ENCODE measurements at places on chromosomes 16 and 17.

- no peak for DNase-seq
These were observed 101.2 kb downstream of the YPEL2 start for GRCh38 chr17:59432657-59433056.

GRCh38 chr16:11794996-11795886 lies 1.8 kb downstream of the ZC3H7A start:
- DNase-seq: no peak

GRCh38 chr17:56603486-56604238 lies 10.2 kb downstream of the NOG start:
- no peak for DNase-seq

DNA sequence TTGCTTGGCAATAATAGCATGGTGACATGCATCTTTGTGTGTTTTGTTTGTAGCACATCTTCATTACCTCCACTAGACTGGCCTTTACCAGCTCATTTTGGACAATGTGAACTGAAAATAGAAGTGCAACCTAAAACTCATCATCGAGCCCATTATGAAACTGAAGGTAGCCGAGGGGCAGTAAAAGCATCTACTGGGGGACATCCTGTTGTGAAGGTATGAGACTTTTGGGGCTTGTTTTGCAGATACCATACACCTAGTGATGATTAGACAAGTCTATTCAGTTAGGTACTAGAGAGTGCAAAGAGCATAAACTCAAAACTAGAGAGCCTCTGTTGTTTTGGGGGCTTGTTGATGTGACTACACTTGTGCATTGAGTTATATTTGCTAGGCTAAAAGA lies 41.2 kb downstream of the NFATC3 start:
- no peak for DNase-seq

DNA sequence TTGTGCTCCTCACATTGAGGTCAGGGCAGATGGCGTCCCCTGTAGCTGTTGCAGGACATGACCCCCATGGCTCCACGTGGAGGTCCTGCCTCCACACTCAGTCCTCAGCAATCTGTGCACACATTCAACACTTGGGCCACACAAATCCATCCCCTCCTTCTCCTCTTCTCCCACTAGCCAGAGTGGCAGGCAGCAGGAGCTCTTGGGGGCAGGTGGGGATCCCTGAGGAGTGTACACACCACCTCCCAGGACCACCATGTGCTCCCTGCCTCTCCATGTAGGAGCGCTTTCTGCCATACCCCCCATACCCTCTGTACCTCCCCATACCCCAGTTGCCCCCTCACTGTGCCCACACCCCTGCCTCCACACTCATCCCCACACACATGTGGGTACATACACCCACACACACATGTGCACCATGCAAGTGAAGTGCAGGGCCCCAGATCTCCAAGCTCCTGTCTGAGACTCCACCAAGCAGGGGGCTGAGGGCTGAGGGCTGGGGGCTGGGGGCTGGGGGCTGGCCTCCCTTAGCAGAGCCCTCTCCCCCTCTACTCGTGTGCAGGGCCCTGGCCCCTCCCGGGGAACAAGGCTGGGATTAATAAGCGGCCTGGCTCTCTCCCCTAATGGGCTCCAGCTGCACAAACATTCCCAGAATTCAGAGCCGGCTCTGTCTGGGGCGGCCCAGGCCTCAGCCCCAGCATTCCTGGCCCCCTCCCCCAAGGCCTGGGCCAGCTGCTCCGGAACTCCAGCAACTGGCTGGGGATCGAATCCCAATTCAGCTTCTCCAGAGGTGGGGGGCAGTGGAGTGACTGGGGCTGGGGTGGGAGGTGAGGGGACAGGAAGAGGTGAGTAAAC lies 48.2 kb upstream of the MEIOC start:
- DNase-seq: no peak

GRCh38 chr17:77489893-77490255 lies 349.1 kb downstream of the SEC14L1 start:
- no peak for DNase-seq

- DNase-seq: no peak
These were observed 794 bp downstream of the ANKS3 start for GRCh38 chr16:4733211-4733742.

DNA sequence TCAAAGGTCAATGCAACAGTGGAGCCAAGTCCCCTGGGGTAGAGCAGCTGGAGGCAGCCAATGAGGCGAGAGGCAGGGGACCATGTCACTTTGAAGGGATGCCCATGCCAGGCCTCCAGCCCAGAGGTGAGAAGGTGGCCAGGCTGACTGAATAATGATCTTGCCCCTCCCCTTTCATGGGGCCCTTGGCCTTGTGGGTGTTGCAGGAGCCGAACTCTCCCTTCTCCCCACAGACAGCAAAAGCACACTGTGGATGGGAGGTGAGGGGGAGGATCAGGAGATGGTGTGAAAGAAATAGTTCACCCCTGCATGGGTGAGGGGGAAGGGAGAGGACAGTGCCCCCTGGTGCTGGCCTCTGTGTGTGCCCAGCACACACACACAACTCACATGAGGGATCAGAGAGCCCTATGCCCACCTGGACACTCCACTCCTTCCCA lies 15.8 kb upstream of the TBX21 start:
- no peak for DNase-seq

- DNase-seq: no peak
These were observed 358.2 kb upstream of the TNRC6C start for GRCh38 chr17:77600346-77600745.

DNA sequence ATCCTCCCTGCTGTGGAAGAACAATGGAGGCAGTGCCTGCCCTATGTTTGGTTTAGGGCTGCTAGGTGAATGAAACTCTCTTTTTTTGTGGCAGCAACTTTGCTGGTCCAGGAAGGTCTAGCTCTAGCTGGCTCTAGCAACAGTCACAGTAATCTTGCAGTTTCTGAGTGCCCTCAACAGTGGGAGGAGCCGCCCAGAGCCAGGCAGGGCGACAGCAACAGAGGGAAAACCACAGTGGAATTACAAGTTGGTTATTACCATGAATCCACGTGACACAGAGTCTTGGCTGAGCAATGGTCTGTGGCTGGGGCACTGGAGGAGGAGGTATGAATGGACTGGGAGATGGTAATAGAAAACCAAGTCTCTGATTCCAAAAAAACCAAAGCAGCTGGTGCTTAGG lies 10.3 kb downstream of the HSPB9 start:
- DNase-seq: peak; percentile 61

DNA sequence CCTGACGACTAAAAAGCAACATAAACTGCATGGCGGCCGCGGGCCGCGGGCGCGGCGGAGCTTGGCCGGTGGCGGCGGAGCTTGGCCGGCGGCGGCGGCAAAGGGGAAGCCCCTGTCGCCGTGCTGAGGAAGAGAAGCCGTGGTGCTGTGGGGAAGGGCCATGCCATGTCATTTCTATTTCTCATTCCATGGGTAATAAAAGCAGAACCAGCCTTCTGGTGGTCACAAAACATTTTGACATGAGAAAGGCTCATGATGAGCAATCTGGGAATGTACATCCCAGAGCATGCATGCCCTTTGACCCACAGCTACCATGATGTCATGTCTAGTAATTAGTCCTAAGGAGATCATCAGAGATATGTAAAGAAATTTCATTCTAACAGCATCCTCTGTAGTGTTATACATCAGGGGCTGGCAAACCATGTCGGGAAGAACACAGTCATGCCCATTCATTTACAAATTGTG lies 23.9 kb upstream of the HEATR6 start:
- no peak for DNase-seq

DNA sequence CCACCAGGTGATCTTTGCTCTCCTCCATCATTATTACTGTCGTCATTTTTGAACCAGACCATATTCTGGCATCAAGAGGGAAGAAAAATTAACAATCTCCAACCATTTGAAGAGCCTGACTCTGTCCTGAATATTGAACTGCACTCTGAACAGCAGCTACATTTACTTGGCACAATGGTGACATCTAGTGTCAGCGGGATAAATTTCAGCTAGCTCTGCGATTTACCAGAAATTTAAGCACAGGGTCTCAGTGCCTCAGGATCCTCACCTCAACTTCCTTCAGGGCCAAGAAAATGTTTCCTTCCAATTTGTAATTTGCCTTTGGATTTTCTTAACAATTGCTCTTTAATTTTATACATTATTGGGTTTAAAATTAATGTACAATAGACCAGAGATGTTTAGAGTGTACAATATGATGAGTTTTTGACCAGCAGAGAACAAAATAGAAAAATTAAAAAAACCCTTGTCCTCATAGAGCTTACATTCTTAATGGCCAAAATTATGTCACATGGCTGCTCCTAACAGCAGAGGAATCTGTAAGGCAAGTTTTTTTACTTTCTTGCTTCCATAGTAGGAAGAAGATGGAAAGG lies 10.7 kb upstream of the ZNF19 start:
- DNase-seq: peak; percentile 29

DNA sequence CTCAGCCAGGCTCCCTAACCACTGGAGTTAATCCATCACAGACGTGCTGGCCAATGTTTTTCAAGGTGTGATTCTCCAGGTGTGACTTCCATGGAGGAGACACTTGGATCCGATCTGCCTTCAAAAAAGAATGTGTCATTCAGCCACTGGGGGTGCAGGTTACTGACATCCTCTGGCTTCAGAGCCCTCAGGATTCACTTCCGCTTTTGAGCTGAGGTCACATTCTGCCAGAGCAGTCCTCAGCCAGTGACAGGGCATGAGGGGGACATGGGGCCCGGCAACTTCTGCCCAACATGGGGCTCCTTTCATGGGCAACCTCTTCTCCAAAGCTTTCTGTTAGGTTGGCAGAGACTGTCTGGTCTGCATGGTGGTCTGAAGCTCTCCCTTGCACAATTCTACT lies 81.4 kb downstream of the GRIN2A start:
- no peak for DNase-seq

GRCh38 chr17:7167832-7168231 lies 11.3 kb downstream of the ASGR1 start:
- DNase-seq: no peak

- no peak for DNase-seq
These were observed 612.5 kb downstream of the KCNJ18 start for GRCh38 chr17:22304667-22305303.

DNA sequence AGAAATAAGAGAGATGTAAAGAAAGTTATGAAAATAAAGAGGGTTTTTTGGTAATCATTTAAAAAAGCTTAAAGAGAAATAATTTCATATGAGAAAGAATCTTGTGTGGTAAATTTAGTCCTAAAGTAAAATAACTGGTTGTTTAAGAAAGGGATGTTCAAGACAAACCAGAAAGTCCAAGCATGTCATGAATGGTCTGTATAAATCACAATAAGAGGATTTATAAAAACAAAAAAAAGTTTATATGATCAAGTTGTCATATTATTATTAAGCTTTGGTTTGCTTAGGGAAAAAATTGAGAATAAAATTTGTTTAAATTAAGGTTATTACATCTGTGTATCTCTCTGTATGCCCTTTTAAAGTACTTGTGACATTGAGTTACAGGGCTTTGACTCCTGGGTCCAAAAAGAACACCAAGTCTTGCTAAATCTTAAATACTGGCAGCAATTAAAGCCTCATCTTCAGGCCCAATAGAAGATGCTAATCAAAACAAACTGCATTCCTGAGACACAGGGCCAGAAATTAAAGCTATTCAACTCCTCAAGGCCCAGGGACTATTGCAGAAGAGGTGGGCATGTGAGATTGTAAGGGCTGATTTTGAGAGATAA lies 15.6 kb upstream of the TRIM25 start:
- DNase-seq: no peak

- peak; percentile 22 for DNase-seq
These were observed 1.4 kb downstream of the PHF23 start for GRCh38 chr17:7237761-7238419.
